Suppressor macrophage treated with lipopolysaccharide for 1 hour (primary cell): ENCODE measurements at places on chromosomes 12 and 14.

DNA sequence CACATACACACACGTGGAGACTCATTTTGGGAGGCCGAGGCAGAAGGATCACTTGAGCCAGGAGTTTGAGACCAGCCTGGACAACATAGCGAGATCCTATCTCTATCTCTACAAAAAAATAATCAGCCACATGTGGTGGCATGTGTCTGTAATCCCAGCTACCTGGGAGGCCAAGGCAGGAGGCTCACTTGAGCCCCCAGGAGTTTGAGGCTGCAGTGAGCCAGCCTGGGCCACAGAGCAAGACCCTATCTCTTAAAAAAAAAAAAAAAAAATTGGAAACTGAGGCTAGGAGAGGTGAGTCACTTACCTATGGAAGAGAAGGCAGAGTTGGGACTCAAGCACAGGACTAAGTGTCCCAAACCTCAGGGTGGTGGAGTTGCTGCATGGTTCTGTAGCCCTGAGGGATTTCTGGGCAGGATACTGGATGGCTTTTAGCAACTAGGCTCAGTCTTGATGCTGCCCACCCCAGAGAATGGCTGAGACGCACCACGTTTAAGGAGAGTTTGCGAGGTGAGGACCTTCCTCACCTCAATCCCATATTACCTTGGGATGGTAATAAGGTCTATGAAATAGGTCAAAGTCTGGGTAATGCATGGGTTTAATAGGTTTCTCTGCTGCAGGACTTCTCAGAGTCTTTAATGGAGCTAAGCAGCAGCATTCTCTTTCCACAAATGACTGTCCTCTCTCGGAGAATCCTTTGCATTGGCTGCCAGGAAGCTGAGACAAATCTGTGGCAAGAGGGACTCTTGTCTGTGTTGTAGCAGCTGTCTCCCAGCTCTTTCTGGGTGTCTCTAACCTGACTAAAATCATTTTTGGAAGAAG lies 35.6 kb downstream of the SH2B3 start:
- DNase-seq = no peak

- no peak for DNase-seq
Observed at GRCh38 chr14:61588419-61588901, 106.9 kb upstream of the HIF1A start.

DNA sequence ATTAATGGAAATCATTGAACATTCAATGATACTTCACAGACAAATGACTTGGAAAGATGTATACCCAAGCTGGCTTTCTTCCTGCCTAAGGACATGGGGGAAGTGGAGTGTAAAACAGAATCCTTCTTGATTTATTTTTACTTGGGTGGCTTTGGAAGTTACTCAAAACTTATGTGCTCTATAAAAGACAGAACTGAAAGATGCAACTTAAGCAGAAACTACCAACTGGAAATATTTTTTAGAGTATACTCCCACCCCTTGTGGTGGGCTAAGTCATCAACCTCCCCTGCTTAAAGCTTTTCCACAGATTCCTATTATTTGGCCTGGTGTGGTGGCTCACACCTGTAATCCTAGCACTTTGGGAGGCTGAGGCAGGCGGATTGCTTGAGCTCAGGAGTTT lies 126.0 kb upstream of the ATP2B1 start:
- DNase-seq = peak; percentile 60

DNA sequence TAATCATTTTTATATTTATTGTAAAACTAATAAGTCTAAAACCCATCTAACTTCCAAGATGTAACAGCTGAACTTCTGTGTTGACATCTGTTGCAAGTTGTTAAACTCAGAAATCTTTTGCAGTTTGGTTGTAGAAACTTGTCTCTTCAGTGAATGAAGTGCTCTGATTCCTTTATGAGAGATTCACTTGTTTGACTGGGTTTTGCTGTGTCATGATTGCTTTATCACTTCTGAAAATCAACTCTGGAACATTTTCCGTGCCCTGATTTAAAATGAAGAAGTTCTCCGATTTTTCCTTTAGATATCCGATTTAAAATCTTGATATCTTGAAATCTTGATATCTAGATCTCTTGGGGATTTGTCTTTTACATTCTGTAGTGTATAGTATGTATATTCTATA lies 65.1 kb downstream of the DIP2B start:
- DNase-seq = peak; percentile 40

- DNase-seq = no peak
Observed at GRCh38 chr14:68639000-68639757, 153.7 kb downstream of the ZFP36L1 start.

DNA sequence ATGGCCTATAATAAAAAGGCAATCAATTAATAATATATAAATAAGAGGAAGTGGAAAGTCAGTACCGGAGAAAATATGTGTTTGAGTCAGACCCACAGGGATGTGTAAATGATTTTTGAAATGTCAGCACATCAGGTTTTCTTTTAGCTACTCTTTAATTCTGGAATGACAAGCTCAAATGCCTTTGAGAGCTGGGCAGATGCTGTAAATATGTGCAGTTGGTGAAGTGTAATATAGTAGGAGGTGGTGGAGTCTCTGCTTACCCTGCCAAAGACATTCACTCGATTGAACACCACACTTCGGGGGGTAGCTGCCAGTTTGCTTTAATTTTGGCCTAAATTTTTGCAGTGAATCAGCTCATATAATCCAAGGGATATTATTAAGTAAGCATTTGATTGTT lies 93.0 kb downstream of the PLEKHA5 start:
- DNase-seq = no peak

- DNase-seq = no peak
Observed at GRCh38 chr12:57732726-57733593, 5.6 kb downstream of the AGAP2 start.

GRCh38 chr12:80847575-80847974 lies 90.2 kb downstream of the LIN7A start:
- DNase-seq = no peak
